ENCODE measurements at places on chromosomes 7 and 10. TPM values are rescaled to one million over a fixed set of nuclear protein-coding genes. Genes with fewer than 3 reads are reported as not detected.

Gene AMPH
- not detected for polyA plus RNA-seq

DNA sequence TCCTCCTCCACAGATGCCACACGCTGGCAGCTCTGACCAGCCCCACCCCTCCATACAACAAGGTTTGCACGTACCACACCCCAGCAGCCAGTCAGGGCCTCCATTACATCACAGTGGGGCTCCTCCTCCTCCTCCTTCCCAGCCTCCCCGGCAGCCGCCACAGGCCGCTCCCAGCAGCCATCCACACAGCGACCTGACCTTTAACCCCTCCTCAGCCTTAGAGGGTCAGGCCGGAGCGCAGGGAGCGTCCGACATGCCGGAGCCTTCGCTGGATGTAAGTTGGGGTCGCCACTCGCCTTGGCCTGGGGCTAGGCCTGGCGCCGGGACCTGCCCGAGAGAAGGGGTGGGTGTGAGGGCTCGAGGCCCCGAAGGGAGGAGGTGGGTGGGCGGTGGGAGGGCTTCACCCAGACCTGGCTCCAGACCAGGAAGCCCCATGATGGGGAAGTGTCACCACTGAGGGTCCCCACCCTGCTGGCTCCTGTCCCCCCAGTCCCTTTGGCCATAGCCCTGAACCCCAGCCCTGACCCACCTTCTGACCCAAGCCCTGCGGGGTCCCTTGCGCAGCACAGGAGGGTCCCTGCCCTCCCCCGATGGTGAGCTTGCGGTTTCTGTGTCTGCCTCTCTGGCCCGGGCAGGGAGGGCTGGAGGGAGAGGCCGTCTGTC is 36.2 kb upstream of the PPIF start:
- no peak for DNase-seq

- DNase-seq = no peak
Measured at GRCh38 chr7:42189535-42189934, 47.5 kb downstream of the GLI3 start.

Gene EIF5AL1
- polyA plus RNA-seq = 0.50 TPM

Gene VOPP1
- 21.3 TPM for polyA plus RNA-seq

DNA sequence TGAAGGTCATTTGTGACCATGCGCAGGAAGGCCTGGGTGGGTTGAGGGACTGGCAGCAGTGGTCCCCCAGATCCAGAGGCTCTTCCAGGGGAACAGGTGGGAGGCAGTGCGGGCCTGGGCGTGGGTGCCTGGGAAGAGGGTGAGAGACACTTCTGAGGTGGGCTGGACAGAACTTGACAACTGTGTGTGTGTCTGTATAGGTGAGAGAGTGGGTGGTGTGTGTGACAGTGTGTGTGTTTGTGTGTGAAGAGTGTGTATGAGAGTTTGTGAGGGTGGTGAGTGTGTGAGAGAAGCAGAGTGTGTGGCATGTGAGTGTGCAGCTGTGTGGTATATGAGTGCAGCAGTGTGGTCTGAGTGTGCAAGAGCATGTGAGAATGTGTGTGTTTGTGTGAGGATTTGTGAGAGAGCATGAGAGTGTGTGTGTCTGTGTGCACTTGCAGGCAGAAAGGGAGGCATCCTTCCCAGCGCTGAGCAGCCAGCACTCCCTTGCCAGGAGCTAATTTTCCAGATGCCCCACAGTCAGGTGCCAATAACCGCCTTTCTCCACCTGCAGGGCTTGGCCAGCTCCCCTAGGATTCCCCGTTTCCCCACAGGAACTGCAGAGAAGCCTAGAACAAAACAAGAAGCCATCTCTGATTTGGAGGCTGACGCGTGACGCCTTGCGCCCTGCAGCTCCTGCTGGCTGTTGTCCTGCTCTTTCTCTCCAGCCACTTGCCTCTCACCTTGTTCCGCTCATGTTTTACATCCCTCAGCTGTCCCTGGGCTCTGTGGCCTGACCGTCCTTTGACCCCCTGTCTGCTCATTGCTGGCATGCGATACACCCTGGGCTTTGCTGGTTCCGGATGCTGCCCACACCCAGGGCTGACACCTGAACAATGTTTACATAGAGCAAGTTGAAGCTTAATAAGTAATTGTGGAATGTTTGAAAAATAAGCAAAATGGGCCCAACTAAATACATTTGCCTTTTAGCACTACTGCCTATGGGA is 88.0 kb downstream of the TMEM178B start:
- no peak for DNase-seq

Gene ZNF138
- polyA plus RNA-seq = 2.3 TPM

Gene MMP21
- not detected for polyA plus RNA-seq

DNA sequence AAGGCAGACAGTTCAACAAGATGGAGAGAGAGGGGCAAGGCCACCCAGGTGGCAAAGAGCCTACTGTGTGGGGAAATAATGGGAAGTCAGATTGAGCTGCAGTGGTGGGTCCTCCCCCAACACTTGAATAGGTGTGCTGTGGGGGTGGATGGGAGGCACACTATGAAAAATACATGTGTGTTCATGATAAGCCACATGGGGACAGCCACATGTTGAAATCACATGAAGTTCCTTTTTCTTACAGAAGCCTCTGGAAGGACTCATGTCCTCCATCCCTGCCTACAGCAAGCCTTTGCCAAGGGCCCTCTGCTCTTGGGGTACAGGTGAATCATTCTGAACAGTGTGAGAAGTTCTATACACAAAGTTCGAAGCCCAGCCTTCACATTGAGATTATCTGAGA is 310.9 kb downstream of the LRMDA start:
- DNase-seq = no peak

Gene TRIM73
- 3.1 TPM for polyA plus RNA-seq

Gene IL6
- not detected for polyA plus RNA-seq

DNA sequence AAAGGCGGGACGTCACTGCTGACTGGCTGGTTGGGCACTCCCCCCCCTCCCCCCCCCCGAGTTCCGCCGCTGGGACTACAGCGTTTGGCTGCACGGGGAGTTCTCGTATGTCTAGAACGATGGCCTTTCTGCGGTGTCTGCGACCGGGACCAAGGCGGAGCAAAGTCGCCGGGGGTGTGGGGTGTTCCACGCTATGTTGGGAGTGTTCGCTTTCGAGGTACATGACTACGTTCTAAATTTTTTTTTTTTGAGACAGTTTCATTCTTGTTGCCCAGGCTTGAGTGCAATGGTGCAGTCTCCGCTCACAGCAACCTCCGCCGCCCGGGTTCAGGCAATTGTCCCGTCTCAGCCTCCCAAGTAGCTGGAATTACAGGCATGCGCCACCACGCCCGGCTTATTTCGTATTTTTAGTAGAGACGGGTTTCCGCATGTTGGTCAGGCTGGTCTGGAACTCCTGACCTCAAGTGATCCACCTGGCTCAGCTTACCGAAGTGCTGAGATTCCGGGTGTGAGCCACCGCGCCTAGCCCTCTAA is 573 bp upstream of the IDI1 start:
- peak; percentile 20 for DNase-seq

Gene NET1
- 48.1 TPM for polyA plus RNA-seq

DNA sequence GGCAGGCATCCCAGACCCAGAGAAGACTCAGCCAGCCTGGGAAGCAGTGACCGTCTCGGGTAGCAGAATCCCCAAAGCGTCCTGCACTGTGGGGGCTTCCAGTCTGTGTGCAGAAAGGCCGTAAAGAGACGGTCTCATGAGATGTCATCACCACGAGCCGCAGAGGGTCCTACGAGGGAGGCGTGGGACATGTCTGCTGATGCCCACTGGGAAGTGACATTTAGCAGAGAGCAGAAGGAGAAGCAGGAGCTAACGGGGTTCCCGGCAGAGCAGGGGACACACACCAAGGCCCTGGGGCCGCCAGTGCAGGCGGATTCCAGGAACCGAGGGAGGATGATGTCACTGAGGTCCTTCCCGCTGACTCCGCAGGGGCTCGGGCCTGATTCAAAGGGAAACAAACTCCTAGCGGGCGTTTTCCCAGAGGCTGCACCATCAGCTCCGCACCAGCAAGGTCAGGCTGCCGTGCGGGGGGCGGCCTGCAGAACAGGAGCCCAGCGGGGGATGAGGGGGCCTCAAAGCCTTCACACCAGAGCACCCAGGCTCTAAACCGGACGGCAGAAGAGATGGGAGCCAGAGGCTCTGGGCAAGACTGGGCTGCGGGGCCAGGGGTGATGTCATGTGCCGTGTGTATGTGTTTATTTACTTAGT is 85.4 kb upstream of the PDGFA start:
- DNase-seq = no peak

DNA sequence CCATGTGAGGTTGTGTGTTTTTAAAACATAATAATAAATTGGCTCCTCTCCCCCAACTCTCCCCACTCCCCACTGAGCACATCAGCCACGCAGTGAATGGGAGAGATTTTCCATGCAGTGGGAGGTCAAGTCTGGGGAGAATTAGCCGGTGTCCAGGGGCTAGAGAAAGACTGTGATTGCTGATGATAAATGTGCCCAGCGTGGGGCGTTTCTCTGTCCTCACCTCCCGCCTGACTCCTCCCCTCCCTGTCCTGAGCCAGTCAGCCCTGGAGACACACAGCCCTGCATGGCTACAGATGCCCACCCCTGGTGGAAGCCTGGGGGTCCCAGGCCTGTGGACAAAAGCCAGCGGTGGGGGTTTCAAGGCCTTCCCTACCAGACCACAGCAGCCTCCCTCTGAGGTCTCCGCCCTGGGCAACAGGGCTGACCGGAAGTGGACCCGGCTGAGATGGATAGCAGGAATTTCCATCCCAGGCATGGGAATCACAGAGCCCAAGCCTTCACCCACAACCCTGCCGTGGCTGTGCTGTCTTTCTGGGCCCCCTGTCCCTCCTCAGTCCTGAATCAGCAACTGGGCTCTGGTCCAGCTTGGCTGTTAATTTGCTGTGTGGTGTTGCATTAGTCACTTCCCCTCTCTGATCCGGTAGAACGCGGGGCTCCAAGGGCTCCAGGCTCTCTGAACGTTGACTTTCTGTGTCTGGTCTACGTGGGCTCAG is 46.8 kb upstream of the SLC29A3 start:
- no peak for DNase-seq

Gene ACSL5
- 82.5 TPM for polyA plus RNA-seq

DNA sequence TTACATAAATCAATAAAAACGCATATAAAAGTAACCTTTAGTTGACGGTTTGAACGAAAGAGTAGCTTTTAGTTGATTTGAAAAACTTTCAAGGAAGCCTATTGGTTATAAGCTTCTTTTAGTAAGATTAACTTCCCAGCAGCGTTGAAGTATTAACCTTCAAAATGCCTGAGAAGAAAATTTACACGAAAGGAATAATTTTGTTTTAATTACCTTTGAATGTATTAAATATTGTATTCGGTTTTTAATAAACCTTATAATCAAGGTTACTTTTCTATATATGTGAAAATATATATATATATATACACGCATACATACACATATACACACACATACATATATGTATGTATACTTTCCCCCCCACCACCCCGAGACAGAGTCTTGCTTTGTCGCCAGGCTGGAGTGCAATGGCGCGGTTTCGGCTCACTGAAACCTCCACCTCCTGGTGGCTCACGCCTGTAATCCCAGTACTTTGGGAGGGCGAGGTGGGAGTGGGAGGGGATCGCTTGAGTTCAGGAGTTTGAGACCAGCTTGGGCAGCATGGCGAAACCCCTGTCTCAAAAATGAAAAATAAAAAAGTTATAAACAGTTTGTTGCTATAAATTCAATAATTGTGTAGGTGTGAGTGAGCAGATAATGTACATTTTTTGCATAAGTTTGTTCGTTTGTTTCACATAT is 57.6 kb upstream of the EZH2 start:
- peak; percentile 84 for DNase-seq

Data from HepG2 (cell line).